ENCODE measurements at places on chromosomes 2 and 18. TPM values are rescaled to one million over a fixed set of nuclear protein-coding genes. Genes with fewer than 3 reads are reported as not detected.

MPP4 gene
- not detected for polyA plus RNA-seq

CSRNP3 gene
- not detected for polyA plus RNA-seq

NDUFB3 gene
- polyA plus RNA-seq, result 261 TPM

SERPINB3 gene
- not detected for polyA plus RNA-seq

NEU4 gene
- polyA plus RNA-seq, result 1.3 TPM

STEAP3 gene
- not detected for polyA plus RNA-seq

EHD3 gene
- 2.3 TPM for polyA plus RNA-seq

HNRNPLL gene
- polyA plus RNA-seq, result 74.9 TPM

HDAC4 gene
- 10.6 TPM for polyA plus RNA-seq

IL1F10 gene
- not detected for polyA plus RNA-seq

SCN1A gene
- not detected for polyA plus RNA-seq
